ENCODE measurements at places on chromosomes 16 and 17.

- DNase-seq = peak; percentile 62
Measured at GRCh38 chr16:3266873-3267537, 10.6 kb upstream of the MEFV start.

DNA sequence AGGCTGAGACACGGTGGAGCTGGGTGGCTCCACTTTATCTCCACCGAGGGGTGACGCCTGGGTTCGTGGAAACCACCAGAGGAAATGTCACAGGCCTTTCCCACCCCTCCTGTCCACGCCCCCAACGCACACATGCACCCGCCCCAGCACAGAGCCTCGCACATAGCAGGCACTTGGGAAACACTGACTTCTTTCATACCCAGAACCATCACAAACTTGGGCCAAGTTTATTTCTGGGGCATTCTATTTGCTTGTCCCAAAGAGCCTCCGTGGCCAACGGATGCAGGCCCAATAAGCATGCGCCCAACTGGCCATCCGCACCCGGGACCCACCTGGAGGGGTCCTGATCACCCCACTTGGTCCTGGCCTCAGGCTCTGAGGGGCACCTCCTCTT, 3.3 kb downstream of the BCAR1 start:
- DNase-seq = peak; percentile 48

- DNase-seq = peak; percentile 28
Measured at GRCh38 chr16:22318690-22319358, 21.6 kb downstream of the POLR3E start.

DNA sequence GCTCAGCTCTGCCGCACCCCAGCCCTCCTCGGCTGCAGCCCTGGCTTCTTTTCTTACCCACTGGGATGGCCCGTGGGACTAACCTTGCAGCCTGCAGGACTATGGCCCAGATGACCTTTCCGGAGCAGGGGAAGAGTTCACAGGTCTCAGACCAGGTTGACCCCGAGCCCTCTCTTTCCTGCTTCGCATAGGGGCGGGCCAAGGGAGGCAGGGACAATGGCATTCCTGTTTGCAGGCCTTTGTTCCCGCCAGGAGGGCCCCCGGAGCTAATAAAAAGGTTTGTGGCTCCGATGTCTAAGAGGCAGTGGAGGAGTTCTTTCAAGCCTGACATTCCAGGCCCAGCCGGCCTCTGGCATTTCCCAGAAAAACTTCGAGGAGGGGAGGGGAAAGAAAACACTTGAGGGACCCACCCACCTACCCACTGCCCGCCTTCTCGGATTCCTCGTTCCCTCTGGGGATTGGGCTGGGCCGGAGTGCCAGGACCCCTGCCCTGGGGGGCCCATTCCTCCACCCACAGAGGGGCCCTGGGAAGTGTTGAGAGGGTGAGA, 5.8 kb upstream of the SOCS3 start:
- no peak for DNase-seq

GRCh38 chr16:29007730-29008593, 23.1 kb downstream of the LAT start:
- DNase-seq = peak; percentile 34

DNA sequence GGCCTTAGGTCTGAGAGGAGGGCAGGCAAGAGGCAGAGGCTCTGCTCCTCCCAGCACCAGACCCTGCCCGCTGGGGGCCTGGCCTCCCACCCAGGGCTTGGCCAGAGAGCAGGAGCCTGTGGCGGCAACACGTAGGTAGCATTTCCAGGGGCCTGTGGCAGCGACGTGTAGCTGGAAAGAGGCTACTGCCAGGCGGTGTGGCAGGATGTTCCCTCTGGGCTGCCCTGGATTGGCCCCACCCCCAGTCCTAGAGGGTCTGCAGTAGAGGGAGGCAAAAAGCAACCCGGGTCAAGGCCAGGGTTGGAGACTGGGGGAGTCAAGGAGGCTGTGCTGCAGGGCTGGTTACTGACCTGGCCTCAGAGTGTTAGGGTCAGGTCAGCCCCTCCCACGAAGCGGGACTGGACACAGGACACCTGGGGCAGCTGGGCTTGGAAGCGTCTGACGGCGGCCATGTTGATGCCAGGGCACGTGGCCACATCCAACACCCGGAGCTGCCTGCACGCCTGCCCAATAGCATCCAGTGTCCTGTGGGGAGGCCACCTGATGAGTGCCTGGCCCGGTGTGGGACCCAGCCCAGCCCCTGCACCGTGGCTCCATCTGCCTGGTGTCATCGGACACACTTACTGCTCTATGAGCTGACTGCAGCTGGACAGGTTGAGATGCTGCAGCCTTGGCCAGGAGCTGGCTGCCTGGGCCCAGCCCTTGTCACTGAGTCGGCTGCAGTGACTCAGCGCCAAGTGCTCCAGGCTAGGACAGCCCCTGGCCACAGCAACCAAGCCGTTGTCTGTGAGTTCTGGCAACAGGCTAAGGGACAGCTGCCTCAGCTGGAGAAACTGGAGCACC, 8.5 kb downstream of the ELMO3 start:
- DNase-seq = no peak

DNA sequence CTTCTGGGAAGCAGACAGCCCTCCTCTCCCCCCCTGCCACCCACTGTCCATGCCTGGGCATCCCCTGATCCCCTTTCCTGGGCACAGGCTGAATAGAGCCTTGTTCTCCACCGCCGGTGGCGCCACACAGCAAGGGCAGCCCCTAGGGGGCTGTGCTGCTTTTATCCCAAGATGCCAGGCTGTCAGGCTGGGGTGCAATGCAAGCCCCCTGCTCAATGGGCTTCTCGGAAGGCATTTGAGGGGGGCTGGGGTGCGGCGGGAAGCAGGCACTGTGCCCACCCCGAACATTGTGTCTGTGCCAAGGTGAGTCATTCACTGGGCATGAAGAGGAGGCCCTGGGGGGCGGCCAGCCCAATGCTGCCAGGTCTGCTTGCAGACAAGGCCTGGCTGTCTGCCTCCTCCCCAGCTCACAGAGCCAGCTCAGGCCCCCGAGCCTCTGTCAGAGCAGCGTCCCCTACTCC, 1.5 kb upstream of the GFAP start:
- DNase-seq = peak; percentile 39

DNA sequence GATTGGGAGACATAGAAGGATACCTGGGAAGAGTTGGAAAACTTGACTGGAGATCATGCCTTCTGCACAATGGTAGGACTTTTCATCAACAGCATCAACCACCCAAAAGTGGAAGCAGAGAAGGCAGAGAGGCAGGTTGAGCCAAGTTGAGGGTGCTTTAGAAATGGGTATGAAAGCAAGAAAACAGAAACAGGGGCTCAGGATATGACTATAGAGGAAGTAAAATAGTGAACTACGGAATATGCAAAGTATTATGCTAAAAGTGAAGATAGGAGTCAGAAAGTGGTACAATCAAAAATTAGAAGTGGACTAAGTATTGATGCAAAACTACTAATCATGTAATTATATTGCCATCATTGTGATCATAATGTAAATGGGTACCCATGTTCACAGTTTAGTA, 16.1 kb upstream of the ARHGAP44 start:
- DNase-seq = no peak

DNA sequence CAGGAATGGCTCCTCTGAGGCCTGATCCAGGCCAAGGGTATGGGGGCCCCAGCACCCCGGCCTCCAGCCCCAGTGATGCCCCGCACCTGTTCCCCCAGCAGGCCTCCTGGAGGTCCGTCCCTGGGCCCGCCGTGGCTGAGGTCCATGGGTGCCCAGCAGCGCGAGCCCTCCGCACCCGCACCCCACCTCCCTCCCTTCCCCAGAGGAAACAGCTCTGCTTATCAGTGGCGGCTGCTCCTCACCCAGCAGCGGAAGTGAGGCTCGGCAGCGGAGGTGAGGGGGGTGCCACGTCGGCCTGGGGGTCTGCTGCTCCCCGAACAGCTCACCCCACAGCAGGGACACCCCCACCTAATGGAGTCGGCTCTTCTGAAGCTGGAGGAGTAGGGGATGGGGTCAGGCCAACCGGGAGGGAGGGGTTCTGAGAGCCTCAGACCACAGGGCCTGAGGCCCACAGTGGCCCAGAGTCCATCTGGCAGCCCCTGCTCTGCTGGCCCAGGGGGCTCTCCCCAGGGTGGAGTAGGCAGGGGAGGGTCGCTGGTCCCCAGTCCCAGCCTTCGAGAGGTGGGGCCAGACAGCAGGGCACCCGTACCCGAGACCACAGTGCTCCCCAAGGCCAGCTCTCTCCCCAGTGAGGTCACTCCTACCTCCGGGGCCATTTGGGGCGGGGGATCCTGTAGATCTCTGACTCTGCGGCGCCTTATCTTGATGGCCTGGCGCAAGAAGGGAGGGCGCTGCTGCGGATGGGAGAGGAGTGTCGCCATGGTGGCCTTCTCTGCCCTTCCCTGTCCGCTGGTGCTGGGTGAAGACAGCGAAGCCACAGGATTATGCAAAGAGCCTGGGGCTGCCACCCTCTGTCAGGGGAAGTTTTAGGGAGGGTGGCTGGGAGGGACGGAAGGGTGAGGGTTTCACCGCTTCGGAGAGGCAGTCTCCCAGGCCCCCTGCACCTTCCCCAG, at the start of gene UNC13D:
TSS of gene UNC13D (minus strand) at position 828 of the 953 bp plus-strand sequence. CDS start at position 761, 67 bp downstream.
- no peak for DNase-seq

GRCh38 chr16:58455750-58456149, 44.2 kb upstream of the NDRG4 start:
- no peak for DNase-seq

DNA sequence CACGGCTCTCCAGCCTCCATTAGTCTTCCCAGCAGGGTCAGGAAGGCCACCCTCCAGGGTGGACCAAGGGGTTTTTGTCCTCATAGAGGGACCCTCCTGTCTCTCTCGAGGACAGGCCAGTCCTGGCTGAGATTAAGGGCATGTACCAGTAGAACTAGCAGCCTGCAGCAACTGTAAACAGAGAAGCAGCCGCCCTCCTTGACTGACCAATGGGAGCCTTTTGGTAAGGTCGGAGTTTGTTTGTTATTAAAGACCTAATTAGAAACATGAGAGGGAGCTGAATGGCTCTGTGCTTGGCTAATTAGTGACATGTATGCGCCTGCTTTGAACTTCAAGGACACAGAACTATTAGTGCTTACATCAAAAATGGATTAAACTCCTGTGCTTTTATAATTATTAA, 80.0 kb downstream of the CCDC182 start:
- no peak for DNase-seq

DNA sequence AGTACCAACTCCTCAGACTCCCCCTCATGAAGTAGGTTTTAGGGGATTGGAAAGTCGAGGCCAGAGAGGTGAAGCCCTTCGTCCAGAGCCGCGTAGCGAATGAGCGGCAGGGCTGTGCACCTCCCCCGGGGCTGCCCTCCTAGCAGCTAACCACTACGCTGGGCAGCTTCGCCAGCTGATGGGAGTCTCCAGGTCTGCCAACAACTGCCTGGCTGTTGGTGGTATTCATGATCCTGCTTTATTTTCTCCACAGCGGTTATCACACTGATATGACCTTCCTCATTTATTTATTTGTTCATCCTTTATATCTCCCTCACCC, 773 bp upstream of the NETO2 start:
- DNase-seq = no peak

GRCh38 chr16:77584205-77584859, 138.0 kb upstream of the NUDT7 start:
- DNase-seq = peak; percentile 56

DNA sequence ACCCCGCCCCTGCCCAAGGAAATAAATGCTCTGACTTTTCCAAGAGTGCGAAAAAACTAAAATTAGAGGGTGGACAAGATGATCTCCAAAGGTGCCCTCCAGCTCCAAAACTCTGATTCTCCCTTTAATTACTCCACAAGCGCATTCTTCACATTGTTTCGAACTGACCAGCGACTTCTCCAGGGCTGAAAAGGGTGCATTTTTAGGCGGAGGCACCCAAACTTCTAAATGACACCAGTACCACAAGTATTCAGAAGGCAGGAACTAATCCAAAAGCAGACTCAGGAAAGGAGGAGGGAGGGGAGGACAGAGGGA, 750 bp downstream of the ZFHX3 start:
- no peak for DNase-seq

DNA sequence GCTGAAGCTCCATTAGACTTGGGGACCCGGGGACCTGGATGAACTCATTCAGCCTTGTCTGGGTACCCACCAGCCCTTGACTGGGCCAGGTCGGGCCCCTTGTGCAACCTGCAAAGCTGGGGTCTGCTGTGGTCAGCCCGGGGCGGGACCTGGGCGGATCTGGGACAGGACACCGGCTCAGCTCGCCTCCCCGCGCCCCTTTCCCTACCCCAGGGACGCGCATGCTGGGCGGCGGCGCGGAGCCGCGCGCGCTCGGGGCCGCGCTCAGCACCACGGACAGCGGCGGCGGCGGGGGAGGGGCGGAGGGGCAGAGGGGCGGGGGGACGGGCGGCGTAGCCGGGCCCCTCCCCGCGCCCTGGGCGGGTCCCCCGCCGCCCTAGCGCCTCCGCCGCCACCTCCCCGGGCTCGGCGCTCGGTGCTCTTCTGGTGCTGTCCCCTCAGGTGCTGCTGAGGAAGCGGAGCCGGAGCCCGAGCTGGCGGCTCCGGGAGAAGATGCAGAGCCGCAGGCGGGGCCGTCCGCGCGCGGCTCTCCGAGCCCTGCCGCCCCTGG, 7.4 kb downstream of the ACD start:
- no peak for DNase-seq

- DNase-seq = no peak
Measured at GRCh38 chr17:57276621-57277020, 20.3 kb downstream of the MSI2 start.

- no peak for DNase-seq
Measured at GRCh38 chr17:40425741-40426140, 8.0 kb upstream of the TOP2A start.

DNA sequence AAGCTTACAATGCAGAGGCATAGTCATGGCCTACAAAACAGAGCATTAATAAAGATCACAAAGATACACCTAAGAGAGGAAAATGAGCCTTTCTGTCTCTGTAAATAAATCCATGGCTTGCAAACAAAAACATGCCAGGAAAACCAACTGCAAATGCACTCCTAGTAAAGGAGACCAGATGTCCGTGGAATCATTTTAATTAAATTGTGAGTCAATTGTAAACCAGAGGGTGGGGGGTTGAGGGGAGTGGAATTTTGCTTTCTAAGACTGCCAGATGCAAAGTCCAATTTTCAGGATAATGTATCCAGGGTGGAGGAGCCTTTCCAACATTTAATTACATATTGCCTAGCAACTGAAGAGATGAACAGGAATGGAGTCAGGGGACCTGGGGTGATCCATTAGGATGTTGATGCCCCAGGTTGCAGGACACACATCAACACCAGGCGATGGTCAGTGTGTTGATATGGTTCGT, 390.3 kb upstream of the CCL2 start:
- no peak for DNase-seq
